ENCODE measurements at places on chromosomes 11 and 22.
A peak's percentile ranks its signal among the peaks of the same experiment; 100 is the strongest.

DNA sequence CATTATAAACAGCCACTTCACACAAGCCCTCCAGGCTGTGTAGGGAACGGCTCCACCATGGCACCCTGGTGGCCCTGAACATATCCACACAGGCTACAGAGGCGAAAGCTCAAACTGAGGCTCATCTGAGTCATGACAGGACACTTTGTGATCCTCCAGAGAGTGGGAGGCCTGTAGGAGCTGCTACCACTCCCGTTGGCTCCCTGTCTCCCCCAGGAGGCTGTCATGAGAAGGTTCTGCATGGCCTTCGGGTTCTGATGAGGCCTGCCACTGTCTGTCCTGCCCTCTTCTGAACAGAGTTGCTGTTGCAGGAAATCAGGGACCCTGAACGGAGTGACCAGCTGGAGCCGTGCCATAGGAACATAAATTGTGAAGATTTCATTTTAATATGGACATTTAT lies 23.8 kb upstream of the ALDH3B2 start:
- no peak for DNase-seq

GRCh38 chr22:35893698-35894097 lies 134.9 kb downstream of the RBFOX2 start:
- no peak for DNase-seq

DNA sequence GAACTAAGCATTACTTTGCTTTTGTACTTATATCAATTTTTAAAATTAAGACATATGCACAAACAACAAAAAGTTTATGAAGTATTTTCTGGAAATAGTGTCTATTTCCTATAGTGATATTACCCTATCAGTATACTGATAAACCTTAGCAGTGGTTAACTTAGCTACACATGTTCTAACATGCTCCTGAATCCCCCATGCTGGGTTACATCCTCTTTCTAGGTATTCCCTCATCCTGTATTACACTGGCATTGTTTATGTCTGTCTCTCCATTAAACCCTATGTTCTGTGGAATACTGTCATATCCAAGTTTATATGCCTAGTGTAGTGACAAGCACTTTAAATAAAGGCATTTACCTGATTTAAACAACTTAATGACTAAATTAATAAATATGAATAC lies 1.8 kb upstream of the FAR1 start:
- no peak for DNase-seq

- no peak for DNase-seq
Observed at GRCh38 chr22:48894804-48895250, 932.8 kb downstream of the BRD1 start.

DNA sequence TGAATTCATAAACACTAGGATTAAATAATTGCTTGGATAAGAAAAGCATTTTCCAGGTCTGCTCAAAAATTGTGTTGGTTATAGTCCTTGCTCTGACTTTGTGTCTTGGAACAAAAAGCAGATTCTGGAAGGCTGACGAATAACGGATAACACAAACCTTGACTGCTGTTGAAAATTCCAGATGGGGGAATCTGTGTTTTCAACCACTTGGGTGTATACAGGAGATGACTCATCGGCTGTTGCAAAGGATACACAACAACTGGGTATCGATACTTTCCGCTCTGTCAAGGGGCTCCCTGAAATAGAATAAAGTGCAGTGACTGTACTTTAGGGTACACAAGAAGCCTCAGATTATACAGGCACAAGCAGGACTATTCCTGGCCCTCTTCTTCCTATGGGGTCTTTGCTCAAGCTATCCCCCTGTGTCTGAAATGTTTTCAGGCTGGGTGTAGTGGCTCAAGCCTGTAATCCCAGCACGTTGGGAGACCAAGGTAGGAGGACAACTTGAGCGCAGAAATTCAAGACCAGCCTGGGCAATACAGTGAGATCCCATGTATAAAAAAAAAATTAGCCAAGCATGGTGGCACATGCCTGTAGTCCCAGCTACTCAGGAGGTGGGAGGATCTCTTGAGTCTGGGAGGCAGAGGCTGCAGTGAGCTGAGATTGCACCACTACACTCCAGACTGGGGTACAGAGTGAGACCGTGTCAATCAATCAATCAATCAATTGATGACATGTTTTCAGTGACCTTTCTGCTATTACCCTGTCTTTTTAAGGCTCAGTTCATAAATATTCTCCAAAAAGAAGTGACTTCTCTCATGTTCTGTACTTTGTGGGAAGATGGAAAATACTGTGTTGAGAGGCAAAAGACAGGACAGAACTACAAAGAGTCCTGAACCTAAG lies 48.6 kb upstream of the UCP3 start:
- DNase-seq: no peak

DNA sequence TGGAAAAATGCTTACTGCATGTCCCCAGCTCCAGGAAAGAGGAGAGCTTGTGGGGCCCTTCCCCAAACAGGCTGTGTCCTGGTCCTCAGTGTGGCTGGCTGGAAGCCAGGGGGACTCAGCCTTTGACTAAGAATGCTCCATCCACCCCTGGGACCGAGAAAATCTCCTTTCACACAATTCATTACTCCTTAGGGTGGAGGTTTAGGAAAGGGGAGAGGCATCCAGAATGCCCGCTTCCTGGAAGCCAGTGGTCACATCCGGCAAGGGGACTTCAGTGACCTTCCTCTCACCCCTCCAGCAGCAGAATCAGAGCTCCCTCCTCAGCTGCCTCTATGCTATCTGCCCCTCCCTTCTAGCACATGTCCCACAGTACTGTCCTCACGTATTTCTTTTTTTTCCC lies 21.9 kb downstream of the ATG16L2 start:
- no peak for DNase-seq

- no peak for DNase-seq
Observed at GRCh38 chr11:68994161-68994893, 13.5 kb upstream of the MRGPRD start.

GRCh38 chr11:69470793-69471728 lies 10.4 kb upstream of the LINC01488 start:
- DNase-seq: no peak

DNA sequence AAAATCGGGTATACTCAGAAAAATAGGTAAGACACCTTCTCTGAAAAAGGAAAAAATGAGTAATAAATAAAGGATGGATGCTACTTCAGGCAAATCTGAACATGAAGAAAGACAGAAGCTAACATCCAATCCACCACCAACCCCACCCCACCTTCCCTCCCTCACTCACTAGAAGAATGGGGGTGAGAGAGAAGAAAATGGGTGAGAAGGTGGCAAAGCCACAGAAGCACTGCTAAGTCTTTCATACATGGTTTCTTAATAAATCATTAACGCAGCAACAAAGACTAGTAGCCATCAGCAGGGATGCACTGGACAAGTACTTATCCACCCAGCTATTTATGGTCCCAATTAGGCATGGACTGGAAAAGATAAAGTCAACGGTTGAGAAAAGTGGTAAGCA lies 5.9 kb downstream of the FHIP1B start:
- no peak for DNase-seq

DNA sequence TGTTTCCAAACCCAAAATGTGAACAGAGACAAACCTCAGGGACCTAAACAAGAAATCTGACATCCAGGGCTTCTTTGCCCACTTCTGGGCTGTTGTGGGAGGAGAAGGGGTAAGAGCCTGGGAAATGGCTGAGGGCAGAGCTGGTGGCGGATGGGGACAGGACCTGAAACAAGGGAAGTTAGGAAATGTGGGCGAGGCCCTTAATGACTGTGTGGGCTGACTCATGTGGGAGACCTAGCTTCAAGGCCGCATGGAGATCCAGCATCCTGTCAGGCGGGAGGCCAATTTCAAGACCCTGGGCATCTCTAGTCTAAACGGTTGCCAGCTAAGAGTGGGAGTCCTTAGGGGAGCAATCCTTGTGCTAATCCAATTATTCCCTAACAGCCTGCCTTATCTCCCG lies 2.1 kb upstream of the OAF start:
- no peak for DNase-seq

GRCh38 chr22:29166180-29166579 lies 39.5 kb upstream of the EMID1 start:
- no peak for DNase-seq

- no peak for DNase-seq
Observed at GRCh38 chr22:38314933-38315822, 2.1 kb downstream of the CSNK1E start.

DNA sequence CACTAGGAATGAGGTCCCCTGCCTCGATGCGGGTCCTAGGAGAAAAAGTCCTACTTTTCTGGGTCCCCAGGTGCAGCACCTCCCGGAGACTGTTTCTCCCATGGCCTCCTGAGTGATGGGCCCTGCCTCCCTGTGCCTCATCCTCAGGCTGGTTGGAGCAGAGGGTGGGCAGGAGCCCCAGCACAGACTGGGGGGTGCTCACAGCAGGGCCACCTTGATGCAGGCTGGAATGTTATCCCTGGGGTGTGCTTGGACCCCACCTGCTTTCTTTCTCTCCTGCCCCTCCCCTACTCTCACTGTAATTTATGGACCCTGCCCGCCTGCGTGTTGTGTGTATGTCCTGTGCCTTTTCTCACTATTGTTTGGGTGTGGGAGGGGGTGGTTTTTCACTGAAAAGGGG lies 8.1 kb downstream of the SHISA8 start:
- DNase-seq: no peak

GRCh38 chr11:102111011-102111786 lies 952 bp downstream of the YAP1 start:
- DNase-seq: no peak

DNA sequence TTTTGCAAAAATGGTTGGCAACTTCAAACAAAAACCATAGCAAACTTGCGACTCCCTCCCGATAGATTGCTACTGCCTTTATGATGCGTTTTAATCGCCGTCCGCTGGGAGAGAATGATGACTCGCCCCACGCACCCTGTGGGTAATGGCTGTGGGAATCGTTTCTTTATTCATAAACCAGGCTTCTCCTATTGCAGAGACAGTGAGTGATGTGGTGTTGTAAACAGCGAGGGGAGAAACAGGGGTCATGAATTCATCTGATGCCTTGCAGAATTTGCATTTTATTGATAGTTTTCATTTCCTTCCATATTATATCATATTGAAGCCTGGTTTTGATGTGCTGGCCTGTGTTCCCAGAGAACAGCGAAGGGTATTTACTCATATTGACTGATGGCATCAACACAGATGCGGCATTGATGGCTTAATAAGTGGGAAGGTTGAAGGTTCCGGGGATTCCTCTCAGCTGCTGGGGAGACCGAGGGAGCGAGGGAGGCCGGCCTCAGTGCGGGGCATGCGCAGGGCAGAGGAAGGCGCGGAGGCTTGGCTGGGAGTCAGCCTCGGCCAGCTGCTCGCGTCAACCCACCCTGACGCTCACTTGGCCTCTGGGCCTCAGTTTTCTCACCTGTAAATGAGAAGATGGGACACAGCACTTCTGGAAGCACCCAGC lies 41.3 kb downstream of the ARHGAP8 start:
- no peak for DNase-seq

DNA sequence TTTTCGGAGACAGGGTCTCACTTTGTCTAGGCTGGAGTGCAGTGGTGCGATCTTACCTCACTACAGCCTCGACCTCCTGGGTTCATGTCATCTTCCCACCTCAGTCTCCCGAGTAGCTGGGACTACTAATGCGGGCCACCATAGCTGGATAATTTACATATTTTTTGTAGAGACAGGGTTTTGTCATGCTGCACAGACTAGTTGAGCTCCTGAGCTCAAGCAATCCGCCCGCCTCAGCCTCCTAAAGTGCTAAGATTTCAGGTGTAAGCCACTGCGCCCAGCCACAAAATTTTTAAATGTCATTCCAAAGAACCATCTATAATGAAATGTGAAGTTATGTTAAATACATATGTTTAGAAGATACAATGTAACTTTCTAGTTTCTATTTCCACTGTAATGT lies 4747.7 kb upstream of the OR11H1 start:
- DNase-seq: no peak

GRCh38 chr11:67290801-67291200 lies 1.7 kb downstream of the ANKRD13D start:
- no peak for DNase-seq

GRCh38 chr22:46758121-46758520 lies 4.3 kb upstream of the TBC1D22A start:
- no peak for DNase-seq

DNA sequence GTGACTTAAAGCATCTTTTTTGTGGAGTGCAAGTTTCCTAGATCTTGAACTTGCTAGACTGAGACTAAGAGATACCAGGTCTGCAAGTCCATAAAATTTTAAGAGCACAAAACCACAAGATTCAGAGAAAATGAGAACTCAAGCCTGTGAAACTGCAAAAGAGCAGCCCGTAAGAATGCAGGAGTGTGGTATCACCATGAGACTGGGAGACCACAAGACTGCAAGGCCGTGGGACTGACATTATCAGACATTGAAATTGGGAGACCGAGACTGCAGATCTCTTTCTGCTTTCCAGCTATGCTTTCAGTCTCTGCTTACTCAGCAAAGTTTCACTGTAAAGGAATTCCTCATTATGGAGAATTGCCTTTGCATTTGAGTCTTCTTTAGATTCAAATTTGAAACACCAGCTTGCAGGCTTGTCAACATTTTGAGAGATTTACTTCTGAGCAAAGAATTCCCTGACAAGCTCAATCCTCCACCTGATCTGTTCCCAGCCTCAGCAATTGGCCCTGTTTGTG lies 621.2 kb downstream of the KCNA4 start:
- no peak for DNase-seq

- no peak for DNase-seq
Observed at GRCh38 chr11:75276686-75277085, 36.1 kb downstream of the TPBGL start.

DNA sequence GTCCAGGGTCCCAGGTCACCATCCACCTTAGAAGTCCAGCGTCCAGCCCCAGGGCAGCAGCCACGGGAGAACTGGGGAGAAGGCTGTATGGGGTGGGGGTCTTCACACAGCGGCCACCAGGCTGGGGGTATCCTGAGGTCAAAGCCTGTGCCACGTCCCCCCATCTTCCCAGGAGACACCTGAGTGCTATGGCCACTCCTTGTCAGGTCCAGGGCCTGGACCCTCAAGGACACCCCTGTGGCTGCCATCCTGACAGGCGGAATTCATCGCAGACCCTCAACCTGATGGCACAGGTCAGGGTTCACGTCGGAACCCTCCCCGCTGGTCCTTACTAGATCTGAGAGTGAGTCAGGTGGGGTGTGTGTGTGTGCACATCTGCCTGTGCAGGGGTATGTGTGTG lies 18.6 kb downstream of the BRSK2 start:
- no peak for DNase-seq

DNA sequence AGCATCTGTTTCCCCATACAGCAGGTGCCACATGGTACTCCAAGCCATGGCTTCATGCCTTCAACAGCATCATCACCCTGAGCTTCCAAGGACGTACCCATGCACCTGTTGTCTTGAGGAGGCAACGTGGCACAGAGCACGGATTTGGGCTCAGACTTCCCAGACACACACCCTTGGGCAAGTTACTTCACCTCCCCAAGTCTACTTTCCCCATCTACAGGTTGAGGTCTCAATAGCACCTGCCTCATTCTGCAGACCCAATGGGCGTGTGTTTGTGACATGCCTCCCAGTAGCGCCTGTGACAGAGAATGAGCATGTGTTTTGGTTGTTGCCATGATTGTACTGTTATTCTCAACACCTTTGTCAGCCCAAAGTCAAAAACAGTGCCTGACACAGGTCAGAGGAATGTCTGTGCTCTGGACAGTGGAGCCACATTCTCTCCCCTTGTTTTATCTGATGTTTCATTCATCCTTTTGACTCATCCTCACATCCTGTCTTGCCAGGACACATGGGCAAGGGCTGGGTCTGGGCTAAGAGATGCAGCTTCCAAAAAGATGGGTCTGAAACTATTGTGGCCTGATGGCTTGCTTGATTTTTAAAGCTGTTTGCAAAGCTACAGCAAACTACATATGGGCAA lies 53.4 kb upstream of the CCND1 start:
- no peak for DNase-seq

- DNase-seq: no peak
Observed at GRCh38 chr11:2459796-2460531, 15.2 kb downstream of the KCNQ1 start.

GRCh38 chr11:134266841-134267251 lies 9.3 kb upstream of the GLB1L3 start:
- DNase-seq: no peak

GRCh38 chr11:111123463-111124398 lies 121.8 kb upstream of the POU2AF2 start:
- peak; percentile 0 for DNase-seq
